Caki2 (cell line): ENCODE measurements at places on chromosomes 7 and 10. TPM values are rescaled to one million over a fixed set of nuclear protein-coding genes. Genes with fewer than 3 reads are reported as not detected.

- no peak for DNase-seq
Observed at GRCh38 chr10:98832738-98833137, 386.0 kb upstream of the HPS1 start.

DNA sequence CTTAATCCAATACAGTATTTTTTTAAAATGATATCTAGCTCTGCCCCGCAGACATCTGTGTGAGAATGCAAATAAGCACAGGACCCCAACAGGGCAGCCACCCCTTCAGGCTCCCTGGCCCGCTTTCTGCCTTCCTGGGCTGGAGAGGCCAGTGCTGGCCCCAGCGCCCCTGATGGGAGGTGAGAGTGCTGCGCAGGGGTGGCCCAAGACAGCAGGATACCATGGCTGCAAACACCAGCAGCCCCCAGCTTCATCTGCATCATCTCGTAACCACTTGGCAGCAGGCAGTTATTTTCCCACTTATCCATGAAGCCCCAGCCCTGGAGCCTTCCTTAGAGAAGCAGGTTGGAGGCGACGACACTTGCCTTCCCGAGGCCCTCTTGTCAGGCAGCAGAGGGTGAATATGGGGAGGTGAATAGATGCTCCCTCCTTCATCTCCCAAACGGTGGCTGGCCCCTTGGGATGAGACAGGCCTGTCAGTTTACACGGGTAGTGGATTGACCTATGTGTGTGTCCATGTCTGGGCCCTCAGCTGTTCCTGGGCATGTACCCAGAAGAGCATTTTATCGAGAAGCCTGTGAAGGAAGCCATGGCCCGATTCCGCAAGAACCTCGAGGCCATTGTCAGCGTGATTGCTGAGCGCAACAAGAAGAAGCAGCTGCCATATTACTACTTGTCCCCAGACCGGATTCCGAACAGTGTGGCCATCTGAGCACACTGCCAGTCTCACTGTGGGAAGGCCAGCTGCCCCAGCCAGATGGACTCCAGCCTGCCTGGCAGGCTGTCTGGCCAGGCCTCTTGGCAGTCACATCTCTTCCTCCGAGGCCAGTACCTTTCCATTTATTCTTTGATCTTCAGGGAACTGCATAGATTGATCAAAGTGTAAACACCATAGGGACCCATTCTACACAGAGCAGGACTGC lies 71.2 kb downstream of the ALOX5 start:
- DNase-seq: no peak

DNA sequence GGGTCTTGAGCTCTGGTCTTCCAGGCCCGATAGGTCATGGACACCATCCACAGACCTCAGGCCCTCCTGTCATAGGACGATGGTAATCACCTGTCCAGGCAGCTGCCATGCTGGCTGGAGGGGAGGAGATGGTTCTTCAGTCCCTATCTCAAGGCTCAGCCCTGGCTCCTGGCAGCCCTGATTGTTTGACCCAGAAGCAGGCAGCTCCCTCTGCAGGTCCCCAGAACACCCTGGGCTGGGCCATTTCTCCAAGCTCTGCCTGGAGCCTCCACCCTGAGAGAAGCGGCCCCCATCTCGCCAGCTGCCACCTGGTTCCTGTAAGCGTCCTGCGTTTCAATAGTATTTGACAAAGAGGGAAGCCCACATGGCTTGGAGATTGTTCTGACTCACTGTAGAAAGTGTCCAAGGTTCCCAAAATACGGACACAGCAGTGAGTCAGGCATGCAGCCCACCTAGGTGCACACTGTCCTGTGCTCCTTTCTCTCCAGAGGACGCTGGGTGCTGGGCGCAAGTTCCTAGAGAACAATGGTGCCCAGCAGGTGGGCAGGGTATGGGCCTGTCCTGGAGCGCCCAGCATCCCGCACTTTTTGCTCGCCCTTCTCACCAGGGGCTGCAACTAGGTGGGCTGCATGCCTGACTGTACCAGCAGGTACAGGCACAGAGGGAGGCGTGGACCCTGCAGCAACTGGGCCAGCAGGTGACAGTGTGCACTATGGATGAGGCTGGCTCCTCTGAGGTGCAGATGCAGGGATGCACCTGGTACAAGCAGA lies 72.4 kb upstream of the EBF3 start:
- no peak for DNase-seq

The SLC13A1 gene
- not detected in 2 replicates for total RNA-seq

DNA sequence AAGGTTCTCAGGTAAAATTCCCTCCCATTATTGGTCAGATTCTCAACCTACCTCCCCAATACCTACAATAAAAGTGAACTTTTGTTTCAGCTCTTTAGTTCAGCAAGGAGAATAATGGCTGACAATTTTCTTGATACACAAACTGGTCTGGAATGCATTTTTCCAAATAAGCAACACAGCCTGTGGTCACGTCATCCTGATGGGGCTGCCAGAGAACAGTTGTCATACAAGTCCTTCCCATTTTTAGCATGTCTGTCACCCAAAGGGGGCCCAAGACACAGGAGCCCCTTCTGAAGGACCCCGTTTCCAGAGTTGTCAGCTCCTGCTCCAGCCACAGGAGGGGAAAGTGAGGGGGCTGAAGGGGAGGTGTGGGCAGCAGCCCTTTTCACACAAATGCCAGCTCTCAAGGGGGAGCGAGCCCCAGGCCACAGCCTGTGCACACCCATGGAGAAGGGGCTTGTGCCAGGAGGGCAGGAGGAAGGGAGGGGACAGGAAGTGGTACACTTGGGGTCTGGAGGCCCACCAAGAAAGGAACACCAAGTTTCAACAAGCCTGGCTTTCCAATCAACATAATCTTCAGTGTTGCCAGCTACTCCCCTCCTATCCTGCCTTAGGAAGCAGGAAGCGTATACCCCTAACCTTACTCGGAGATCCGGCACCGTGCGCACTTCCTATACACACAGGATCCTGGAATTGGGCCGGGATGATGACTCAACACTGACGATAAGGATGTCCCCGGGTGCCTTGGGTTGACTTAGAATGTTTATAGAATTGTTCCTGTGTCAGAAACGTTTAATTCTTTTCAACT lies 43.4 kb upstream of the PDLIM1 start:
- no peak for DNase-seq

DNA sequence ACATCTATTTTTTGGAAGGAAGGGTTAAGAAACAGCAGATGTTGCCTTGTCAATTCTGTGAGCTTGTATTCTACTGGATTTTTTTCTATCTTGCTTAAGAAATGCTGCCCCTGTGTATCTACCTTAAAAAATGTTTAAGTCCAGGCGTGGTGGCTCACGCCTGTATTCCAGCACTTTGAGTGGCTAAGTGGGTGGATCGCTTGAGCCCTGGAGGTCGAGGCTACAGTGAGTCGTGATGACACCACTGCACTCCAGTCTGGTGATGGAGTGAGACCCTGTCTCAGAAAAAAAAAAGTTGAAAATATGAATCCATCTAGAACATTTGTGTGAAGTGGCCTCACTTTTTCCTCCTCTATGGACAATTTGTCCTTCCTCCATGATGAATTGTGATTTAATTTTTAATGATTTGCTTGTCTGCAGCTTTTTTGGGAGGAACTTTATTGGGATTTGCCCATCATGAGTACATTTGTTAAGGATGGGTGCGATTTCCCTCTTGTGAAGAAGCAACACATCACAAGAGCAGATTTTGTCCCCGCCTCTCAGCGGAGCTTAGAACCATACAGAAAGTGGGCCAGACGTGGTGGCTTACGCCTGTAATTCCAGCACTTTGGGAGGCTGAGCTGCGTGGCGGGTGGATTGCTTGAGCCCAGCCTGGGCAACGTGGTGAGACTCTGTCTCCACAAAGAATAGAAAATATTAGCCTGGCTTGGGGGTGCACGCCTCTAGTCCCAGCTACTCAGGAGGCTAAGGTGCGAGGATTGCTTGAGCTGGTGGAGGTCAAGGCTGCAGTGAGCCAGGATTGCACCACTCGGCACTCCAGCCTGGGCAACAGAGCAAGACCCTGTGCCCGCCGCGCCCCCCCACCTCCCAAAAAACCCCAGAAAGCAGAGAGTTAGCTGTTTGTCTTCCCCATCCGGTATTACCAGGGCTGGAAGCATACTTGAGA lies 57.7 kb downstream of the DNAJB6 start:
- DNase-seq: no peak

The AKR1C8 gene
- 4.3 TPM in 1 of 2 replicates, not detected in the other for total RNA-seq

- DNase-seq: no peak
Observed at GRCh38 chr10:124144536-124144935, 51.1 kb upstream of the CHST15 start.

The GHITM gene
- 204 and 205 TPM in 2 replicates for total RNA-seq

The AEBP1 gene
- total RNA-seq: not detected in 2 replicates

- DNase-seq: peak; percentile 82
Observed at GRCh38 chr7:37920849-37921805, 687 bp downstream of the EPDR1 start.

- DNase-seq: no peak
Observed at GRCh38 chr10:60417024-60417423, 27.3 kb upstream of the ANK3 start.

DNA sequence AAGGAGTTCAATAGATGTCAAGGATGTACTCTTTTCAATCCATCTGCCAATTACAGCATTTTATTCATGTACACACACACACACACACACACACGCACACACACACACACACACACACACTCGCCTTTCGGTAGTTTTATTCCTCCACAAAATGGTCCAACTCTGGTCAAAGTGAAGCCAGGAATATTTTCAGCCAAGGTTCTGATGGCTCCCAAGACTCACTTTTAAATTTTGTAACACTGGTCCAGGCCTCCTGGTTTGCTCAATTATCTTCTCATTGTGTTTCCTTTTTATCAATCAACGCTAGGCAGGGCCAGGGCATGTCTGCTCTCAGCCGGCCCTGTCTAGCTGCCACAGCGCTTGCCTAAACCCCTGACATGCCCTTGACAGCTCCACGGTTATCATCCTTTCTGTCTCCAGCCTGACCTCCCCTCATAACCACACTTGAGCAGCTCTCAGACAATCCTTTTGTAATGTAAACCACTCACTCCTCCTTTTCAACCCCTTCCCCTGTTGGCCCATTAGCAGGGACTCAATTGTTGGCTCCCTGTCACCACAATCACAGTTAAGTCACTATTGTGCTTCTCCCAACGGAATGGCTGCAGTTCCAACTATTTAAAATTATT lies 115.1 kb downstream of the ICA1 start:
- no peak for DNase-seq

GRCh38 chr10:116679351-116679750 lies 58.6 kb downstream of the PNLIPRP2 start:
- no peak for DNase-seq

DNA sequence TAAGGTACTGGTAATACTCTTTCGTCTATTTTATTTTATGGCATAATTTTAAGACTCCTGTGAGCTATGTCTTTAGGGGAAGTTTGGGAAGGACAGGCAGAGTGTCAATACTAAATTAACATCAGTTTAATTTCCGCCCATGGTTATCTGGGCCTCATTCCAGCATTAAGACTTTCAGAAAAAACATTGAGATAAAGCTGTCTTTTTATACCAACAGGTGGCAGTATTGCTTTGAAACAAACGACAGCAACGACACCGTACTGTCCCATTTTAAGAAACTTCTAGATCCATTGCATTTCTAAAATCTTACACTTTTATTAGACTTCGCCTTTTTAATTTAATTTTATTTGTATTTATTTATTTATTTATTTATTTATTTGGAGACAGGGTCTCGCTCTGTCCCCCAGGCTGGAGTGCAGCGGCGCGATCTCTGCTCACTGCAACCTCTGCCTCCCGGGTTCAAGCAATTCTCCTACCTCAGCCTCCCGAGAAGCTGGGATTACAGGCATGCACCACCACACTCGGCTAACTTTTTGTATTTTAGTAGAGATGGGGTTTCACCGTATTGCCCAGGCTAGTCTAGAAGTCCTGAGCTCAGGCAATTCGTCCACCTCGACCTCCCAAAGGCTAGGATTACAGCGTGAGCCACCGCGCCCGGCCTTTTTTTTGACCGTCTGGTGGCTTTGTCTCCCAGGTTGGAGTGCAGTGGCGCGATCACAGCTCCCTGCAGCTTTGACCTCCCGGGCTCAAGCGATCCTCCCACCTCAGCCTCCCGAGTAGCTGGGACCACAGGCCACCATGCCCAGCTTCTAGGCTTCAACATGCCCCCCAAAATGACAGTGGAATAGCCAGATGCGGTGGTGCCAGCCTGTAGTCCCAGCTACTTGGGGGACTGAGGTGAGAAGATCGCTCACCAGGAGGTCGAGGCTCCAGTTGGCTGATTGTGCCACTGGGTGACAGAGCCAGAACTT lies 78.7 kb upstream of the C1GALT1 start:
- peak; percentile 40 for DNase-seq

DNA sequence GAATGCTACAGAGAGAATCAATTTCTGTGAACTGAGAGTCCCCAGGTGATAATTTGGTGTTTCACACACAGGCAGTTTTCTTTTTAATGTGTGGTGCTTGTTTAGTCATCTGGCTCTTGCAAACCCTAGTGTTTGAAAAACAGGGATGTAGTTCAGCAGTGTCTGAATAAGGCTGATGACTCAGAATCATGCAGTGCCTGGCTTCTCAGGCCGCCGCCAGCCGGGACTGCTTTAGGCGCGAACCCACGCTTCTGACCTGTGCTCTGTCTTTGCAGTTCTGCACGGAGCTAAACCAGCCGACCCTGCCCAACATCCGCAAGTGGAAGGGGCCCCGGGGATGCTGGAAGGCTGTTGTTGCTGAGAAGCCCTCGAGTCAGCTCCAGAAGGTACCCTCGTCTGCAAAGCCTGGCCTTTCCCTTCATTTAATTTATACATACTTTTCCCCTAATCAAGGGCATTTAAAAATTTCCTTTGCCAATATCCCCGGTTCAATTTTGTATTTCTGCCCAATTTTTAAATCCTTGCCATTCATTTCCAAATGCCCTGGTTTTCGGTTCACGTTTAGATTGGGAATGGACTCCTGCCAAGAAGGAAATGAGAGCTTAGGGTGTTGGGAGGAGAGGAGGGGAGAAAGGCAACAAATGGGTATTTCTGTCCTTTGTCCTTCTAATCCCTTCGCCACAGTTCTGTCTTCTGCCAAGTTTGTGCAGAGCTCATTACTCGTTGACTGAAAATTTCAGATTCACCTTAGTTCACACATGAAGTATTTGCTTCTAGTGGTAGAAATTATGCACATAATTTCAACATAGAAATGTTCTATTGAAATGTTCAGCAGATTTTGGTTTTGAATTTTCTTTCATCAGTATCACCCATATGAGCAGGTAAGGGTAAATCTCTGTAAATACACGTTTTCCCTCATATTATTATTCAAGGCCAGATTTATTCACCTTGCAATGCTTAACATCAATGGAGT lies 108.5 kb upstream of the ANLN start:
- DNase-seq: peak; percentile 80

- DNase-seq: no peak
Observed at GRCh38 chr10:4488904-4489303, 337.1 kb upstream of the AKR1E2 start.

GRCh38 chr7:101171442-101171837 lies 6.1 kb upstream of the VGF start:
- DNase-seq: no peak

DNA sequence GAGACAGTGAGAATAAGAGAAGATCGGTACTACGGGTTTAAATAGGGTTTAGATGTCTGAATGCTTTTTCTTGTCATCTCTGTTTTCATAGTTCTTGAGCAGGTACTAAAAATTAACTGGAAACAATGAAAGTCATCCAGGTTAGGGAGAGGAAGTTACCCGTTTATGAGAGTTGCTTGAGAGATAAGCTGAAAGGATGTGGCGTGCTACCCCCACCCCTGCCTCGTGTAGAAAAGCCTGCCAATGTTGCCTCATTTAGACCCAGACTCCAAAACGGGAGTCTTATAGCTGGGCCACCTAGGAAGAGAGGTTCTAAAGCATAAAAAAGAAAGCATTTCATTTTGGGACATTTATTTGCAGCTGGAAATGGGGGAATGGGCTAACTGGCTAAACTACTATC lies 10.2 kb downstream of the AKR1C4 start:
- no peak for DNase-seq
